ENCODE measurements at places on chromosomes 3 and 15.

DNA sequence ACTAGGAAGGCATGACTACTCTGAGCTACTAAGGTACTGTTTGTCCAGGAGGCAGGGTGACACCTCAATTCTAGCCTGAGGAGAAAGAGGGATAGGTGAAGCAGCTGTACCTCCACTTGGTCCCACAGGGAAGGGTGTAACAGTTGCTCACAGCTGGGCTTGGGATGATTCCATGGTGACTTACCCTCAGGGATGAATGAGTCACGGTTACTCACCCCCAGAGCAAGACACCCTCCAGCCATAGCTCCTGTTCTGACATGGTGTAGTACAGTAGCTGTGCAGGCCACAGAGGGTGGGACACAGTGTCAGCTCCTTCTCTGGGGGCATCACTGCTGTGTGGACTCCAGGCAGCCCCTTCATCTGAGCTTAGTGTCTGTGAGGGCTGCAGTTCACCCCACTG is 868.6 kb upstream of the SEMA6D start:
- DNase-seq = no peak

DNA sequence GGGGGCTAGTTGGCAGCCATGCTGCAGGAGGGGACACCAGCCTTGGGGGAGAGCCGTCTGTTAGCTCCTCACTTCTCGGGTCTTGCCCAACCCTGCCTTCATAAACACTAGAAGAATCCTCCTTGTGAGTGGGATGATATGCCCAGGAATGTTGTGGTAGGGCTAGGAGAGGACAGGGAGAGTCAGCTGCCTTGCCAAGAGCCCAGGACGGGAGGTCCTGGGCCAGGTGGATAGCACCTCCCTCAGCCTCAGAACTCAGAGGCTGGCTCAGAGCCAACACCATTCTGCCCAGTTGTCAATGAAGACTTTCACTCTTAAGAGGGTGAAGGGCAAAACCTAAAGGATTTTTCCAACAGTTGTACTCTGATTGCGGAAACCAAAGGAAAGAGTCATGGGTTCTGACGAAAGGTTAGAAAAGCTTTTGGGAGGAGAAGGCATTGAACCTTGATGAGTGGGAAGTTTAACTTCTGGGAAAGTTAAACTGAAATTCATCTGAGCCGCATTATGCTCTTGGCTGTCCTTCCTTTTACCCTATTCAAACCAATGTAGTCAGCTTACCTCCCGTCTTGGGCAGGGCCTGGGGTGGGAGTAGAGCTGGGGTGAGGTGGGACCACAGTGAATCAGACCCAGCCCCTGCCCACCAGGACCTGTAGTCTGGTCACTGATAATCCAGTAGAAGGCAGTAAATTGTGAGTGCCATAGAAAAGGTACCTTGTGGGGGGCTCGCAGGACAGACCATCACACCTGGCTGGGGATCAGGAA is 81.9 kb downstream of the FAM43A start:
- DNase-seq = no peak

- no peak for DNase-seq
Observed at GRCh38 chr15:80242132-80242769, 9.8 kb downstream of the CTXND1 start.

- no peak for DNase-seq
Observed at GRCh38 chr3:59798372-59799086, 748.7 kb upstream of the CFAP20DC start.

DNA sequence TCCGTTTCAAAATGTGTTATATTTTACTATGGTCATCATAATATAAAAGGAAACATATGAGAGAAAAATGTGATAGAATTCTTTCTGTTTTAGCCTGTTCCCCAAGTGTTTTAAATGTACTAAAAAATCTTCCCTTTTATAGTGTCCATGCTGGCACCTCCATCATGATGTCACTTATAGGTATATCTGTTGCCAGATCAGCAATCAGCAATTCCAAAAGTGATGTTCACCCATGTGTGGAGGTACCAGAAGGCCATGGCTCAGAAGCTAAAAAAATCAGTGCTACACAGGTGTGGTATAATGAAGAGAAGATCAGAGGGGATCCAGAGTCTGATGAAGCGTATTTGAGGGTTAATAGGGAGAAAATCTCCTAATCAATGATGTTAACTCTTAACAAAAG is 1.1 kb upstream of the GPR15 start:
- DNase-seq = no peak

DNA sequence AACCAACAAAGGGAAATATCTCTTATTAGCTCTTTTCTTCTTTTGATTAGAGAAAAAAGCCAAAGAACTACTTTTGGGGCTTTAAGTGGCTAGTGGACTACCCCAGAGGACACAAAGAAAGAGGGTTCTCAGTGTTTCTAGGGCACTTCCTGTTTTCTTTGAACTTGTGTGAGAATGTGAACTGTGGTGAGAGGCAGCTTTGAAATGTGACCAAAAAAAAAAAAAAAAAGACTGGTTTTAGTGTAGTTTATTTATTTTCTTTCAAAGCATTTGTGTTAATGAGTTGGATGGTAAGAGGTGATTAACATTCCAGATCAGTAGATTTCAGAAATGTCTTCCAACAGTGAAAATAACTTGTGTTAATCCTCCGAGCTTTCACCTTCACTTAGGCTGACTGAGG is 32.4 kb downstream of the SELENOT start:
- DNase-seq = no peak

DNA sequence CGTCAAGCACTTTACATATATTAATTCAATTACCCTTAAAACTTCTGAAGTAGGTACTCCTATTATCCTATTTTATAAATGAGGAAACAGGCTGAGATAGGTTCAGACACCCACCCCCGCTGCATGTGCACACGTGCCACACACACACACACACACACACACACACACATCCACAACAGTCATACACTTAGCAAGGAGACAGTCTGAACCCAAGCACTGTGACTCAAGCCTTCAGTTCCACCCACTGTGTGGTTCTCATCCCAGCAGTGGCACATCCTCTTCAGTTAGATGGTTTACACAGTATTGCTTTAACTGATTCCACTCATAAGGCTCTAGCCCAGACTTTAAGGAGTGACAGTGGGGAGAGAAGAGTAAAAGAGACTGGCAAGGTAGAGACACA is 91.1 kb upstream of the FGF7 start:
- no peak for DNase-seq

- no peak for DNase-seq
Observed at GRCh38 chr3:10927551-10927950, 65.0 kb upstream of the SLC6A1 start.

- DNase-seq = no peak
Observed at GRCh38 chr3:33831053-33831452, 32.6 kb downstream of the PDCD6IP start.

GRCh38 chr15:89827829-89828228 is 13.2 kb upstream of the ANPEP start:
- DNase-seq = no peak

GRCh38 chr3:126083511-126083912 is 412 bp downstream of the SLC41A3 start:
- DNase-seq = no peak

GRCh38 chr15:39770748-39771689 is 11.6 kb downstream of the FSIP1 start:
- DNase-seq = no peak

DNA sequence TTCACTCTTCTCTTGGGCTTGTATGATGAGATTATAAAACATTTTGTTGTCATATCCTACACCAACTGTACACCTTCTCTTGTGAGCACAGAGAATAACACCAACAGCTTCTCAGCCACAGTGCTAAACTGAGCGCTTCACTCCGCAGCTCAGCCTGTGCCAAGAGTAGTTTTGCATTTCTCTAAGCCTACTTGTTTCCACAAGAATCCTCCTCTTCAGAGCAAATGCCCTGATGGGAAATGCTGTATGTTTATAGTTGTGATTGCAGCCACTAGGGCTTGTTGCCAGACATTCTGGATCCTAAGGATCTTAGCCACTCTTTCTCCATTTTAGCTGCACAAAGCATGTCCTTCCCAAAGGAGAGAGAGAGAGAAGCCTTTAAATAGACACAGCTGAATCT is 138.8 kb upstream of the PLXND1 start:
- DNase-seq = no peak

GRCh38 chr3:46846624-46847542 is 16.4 kb downstream of the MYL3 start:
- no peak for DNase-seq

DNA sequence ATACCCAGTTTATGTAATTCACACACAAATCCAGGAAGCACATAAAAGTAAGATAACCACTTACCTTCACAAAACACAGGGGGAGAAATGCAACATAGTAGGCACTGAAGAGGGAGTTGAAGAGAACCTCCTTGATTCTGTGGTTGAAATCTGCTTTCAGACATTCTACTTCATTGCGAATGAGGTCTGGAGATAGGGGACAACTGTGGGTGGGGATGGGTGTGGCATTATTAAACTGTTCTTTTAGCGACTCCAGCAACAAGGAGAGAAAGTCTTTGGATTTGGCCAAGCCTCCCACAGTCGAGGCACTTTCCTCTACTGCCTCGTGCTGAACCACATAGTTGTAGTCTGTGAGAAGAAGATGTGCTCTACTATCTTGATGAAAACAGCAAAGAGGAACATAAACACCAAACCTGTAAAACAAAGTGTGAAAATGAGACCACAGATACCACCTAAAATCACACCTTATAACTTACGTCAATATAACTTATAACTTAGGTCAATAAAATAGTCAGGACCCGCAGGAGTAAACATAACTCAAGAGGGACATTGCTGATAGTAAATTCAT is 25.6 kb downstream of the TMEM39A start:
- DNase-seq = no peak

DNA sequence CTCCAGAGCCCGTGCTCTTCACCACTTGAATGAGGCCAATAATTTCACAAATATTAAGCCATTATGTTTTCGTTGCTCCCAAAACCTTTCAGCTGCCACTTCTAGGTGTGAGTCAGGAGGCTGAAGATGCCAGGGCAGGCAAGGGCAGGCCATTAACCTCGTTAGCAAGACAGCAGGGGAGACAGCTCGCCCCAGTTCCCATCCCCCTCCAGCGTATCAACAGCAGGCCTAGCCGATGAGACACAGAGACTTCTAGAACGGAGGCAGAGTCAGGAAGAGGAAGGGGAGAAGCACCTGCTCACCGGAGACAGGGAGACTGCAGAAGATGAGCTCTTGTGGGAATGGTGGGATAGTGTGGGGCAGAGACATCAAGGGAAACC is 28.0 kb upstream of the PLA2G4E start:
- no peak for DNase-seq

DNA sequence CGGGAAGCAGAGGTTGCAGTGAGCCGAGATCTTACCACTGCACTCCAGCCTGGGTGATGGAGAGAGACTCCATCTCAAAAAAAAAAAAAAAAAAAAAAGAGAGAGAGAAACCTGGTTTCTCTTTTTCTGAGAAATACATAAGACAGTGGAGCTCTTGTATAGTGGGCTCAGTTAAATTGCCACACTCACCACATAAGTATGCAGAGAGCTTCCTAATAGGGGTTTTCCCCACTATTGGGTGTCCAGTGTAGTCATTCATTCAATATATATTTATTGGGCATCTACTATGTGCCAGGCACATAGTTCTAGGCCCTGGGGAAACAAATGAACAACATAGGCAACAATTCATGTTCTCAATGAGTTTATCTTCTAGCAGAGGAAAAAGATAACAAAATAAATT is 48.9 kb upstream of the FMN1 start:
- DNase-seq = no peak

DNA sequence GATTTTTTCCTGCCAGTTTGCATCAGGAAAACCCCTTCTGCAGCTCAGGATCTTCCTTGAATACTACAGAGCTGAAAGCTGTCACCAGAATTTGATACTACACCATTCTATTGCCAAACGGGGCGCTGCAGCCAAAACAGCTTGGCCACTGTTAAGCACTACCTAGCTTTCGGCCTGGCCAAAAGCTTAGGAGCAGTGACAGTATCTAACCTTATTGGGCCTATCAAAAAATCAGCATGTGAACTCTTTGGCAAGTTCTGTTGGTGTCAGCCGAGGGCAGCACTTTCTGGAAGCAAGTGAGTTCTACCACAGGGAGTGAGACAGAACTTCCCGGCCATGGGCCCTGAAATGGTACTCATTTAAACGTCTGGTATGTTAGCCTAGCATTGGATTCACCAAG is 16.1 kb upstream of the GYG1 start:
- DNase-seq = no peak

GRCh38 chr3:109643590-109643989 is 306.2 kb upstream of the DPPA4 start:
- no peak for DNase-seq

GRCh38 chr3:36763850-36764703 is at the start of gene DCLK3:
TSS of gene DCLK3 (minus strand) at chr3:36764553. CDS start at chr3:36764263, 290 bp downstream.
- no peak for DNase-seq

GRCh38 chr3:152258448-152259393 is 10.0 kb upstream of the MBNL1 start:
- DNase-seq = no peak

DNA sequence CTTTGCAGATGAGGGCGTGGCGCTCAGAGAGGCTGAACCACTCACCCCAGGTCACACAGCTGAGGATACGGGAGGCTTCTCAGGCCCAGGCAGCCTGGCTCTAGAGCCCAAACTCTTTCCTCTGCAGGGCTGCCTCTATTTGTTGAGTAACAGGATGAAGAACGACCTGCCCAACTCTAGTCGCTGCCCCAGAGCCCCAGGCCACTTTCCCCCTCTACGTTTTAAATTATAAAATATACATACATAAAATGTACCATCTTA is 19.2 kb upstream of the ZXDC start:
- DNase-seq = no peak

GRCh38 chr15:70792171-70792573 is 28.8 kb upstream of the UACA start:
- no peak for DNase-seq

DNA sequence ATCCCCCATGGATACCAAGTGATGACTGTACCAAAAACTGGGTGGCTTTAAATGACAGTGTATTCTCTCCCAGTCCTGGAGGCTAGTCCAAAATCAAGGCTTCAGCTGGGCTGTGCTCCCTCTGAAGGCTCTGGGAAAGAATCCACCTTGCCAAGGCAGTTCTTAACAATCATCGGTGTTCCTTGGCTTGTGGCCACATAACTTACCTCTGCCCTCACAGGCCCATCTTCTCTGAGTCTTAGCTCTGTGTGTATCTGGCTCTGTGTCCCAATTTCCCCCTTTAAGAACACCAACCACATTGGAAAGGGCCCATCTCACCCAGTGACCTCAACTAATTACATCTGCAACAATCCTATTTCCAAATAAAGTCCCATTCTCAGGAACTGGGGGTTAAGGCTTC is 503.0 kb upstream of the PROK2 start:
- DNase-seq = no peak

DNA sequence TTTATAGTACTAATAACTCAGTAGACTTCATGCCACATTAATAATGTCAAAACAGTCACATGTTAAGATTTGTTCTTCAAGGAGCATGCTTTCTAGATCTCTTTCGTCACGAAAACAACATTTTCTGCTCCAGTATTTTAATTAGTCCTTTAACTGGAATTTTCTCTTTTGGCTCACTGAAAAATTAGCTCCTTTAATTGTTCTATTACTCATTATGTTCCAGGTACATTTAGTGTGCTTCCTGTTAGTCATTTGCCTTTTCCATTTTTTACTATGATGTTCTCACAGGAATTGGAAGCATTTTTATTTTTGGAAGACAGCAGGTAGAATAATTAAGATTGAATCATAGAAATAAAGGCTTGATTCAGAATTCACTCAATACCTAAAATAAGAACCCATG is 111.2 kb downstream of the SLC9A9 start:
- no peak for DNase-seq

GRCh38 chr3:97959872-97960271 is 12.4 kb downstream of the RIOX2 start:
- no peak for DNase-seq

GRCh38 chr3:66039590-66039887 is 821 bp upstream of the MAGI1 start:
- no peak for DNase-seq
